Activated T-cell treated with anti-CD3 and anti-CD28 coated beads, Interleukin-2, amount 50 U/mL, for 4 hours (primary cell): ENCODE measurements at places on chromosomes 1 and 21. TPM values are rescaled to one million over a fixed set of nuclear protein-coding genes. Genes with fewer than 3 reads are reported as not detected.

Gene SIK1
- 16.7 TPM for total RNA-seq

Gene OR2L5
- total RNA-seq: not detected

DNA sequence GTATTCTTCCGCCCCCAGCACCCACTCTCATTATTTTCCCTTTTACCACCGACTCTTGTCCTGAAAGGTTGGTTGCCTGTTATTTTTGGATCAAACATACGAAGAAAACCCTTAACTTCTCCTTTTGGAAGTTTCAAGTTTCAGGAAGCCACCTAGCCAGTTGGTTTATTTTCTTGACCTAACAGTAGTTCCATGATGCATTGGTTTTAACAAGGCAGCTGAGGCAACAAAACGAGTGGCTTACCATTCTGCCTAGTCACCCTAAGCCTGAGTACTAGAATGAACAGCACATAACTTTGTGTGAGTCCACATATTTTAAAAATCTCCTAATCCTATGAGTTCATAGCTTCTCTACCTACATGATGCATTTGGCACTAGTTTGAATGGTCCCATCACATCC lies 28.9 kb downstream of the OLFM3 start:
- DNase-seq: no peak

DNA sequence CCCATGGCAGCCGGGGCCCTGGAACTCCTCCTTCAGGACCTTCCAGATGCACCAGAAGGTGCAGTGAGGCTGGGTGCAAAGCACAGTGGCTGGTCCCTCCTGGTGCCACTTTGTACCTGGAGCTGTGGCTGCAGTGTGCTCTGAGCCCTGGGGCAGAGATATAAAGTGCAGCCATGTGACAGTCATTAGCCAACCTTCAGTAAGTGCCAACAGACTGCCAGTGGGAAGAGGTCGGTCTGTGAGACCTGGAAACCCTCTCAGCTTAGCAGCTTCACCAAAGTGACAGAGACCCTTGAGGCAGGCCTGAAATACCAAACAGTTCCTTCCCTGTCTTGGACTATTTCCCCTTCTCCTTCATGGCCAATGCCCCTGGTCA lies 26.7 kb upstream of the NGF start:
- no peak for DNase-seq

DNA sequence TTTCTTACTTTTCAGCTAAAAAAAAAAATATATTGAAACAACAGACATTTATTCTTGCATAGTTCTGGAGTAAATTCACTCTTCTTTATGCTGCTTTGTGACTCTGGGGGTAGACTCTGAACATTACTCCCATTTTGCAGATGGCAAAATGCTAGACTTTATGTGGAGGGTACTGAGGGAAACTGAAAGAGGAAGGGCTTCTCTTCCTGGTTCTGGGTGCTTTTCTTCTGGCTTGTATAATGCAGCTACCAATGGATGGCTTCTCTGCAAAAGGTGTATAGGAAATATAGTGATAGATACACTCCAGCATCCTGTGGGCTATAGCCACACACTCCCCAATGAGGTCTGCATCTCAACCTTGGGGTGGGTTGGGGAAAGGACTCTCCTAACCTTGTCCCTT lies 19.7 kb upstream of the ZBTB40 start:
- DNase-seq: no peak

GRCh38 chr1:18481921-18482701 lies 1.4 kb downstream of the KLHDC7A start:
- no peak for DNase-seq

GRCh38 chr1:213484333-213484732 lies 433.3 kb downstream of the RPS6KC1 start:
- DNase-seq: no peak

Gene SAMD11
- not detected for total RNA-seq

DNA sequence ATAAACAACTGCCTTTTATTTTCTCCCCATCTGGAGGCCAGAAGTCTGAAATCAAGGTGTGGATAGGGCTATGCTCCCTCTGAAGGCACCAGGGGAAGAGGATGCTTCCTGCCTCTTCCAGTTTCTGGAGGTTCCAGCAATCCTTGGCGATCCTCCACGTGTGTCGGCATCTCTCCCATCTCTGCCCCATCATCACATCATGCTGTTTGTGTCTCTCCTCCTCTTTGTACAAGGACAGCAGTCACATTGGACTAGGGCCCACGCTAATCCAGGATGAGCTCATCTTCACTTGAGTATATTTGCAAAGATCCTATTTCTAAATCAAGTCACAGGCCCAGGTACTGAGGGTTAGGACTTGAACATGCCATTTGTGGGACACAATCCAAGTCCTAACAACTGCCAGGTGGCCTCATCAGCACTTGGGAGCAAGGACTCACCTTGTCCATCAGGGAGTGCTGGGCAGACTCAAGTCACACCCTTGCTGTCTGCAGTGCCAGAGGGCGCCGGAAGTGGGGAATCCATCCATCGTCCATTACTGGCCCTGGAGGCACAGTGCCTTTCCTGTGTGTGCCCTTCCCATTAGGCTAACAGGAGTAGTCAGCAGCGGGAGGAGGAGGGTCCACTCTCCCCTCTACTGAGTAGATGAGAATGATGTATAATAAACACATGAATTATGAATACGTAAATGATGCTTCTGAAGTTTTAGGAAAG lies 185.4 kb upstream of the AJAP1 start:
- DNase-seq: no peak

Gene CFAP410
- total RNA-seq: 32.7 TPM

Gene PRAMEF17
- total RNA-seq: not detected

Gene SYCP1
- not detected for total RNA-seq

- no peak for DNase-seq
Observed at GRCh38 chr1:19400192-19400611, 85.1 kb downstream of the CAPZB start.

Gene MTOR
- total RNA-seq: 49.6 TPM

Gene PTGS2
- total RNA-seq: 2.0 TPM

- DNase-seq: no peak
Observed at GRCh38 chr1:185337246-185337645, 20.2 kb upstream of the IVNS1ABP start.

Gene IFT25
- total RNA-seq: 31.5 TPM

GRCh38 chr1:183370399-183371058 lies 47.7 kb downstream of the NMNAT2 start:
- no peak for DNase-seq

Gene MAP3K21
- 1.0 TPM for total RNA-seq

GRCh38 chr21:16842696-16843035 lies 670.2 kb upstream of the CXADR start:
- no peak for DNase-seq

DNA sequence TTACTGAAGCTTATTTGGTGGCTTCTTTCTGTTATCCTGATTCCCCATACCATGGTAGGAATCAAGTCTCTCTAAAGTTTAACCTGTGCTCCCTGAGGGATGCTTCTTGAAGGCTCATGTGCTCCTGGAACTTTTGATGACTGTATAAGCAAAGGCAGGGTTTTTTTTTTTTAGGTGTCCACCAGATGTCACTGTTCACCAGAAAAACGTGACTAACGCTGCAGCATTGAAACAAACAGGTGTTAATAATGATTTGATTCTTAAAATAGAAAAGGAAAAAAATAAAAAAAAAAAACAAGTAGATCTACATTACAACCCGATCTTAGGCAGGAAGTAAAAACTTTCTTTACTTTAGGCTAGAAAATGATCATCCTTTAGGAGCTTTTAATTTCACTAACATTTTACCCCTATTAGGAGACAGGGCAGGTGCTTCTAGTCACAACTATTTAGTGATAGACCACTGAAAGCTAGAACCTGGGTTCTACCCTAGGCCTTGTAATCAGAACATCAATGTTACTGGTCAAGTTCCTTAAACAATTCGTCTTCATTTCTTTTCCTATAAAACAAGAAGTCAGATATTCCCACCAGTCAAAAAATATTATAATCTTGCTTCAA lies 223.0 kb downstream of the PLA2G4A start:
- no peak for DNase-seq

DNA sequence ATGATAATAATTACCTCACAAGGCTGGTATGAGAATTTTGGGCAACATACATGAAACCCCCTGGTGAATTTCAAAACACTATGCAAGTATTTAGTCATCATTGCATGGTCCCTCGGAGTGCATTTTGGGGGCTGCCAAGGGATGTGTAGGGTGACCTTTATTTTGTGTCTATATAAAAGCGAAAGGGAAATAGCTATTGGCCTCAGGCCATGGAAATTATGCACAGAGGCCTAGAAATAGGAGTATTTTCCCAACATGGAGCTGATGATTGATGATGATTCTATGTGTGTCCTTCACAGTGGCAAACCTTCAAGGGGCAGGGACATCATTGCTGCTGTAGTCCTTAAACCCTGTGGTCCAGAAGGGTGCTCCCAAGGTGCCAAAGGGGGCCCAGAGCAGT lies 265.5 kb downstream of the ST6GALNAC3 start:
- no peak for DNase-seq

DNA sequence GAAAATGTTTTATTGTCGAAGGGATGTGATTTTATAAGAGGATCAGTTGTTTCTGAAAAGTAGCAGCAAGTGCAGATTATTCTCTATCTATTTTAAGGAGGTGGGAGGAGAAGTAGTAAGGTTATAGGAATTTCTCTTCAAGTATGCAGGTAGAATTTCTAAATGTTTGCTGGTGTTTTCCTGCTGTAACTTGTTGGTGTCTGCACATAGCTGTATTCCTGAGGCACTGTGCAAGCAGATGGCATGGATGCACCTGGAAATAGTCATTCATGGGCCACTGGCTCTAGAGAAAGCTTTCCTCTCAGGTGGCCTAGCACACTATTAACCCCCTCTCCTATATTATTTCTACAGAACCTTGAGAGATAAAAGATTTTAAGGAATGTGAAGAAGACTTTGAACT lies 30.3 kb upstream of the PODN start:
- no peak for DNase-seq

GRCh38 chr1:154987326-154987725 lies 4.2 kb downstream of the FLAD1 start:
- no peak for DNase-seq

- DNase-seq: no peak
Observed at GRCh38 chr1:78088486-78088885, 42.7 kb downstream of the GIPC2 start.

Gene LCE2A
- not detected for total RNA-seq

- no peak for DNase-seq
Observed at GRCh38 chr1:223724376-223724775, 12.0 kb downstream of the CAPN2 start.
